ENCODE measurements at places on chromosomes 7 and 10.

DNA sequence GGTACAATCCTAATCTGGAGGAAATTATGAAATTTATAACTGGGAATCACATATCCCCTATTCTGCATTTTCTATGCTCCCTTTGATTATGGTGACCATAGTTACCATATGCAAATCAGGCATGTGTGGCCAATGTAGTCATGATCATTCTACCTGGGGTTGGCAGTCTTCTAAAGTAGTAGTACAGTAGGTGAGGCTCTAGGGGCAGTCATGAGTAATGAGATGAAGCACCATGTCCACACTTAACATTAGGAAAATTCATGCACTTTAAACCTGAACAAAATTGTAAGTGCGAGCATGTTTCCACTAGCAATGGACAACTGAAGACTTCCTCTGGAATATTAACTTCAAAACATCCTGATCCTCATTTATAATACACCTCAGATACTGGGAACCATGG, 545.9 kb downstream of the SUGCT start:
- no peak for DNase-seq

DNA sequence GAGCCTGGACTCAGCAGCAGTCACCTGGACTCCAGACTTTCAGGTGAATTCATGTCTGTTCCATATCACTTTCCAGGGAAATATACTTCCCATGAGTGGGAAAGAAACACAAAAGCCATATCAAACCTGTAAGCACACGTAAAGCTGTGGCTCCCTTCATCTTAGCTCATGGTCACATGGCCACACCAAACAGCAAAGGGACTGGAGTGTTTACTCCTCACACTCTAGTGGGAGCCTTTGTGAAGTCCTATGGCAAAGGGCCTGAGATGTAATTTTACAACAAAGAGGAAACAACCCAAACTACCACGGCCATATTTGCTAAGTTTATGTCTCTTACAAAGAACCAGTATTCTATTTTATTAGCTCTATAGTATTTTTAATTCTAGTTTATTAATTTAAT, 16.3 kb downstream of the SFTPA1 start:
- no peak for DNase-seq

DNA sequence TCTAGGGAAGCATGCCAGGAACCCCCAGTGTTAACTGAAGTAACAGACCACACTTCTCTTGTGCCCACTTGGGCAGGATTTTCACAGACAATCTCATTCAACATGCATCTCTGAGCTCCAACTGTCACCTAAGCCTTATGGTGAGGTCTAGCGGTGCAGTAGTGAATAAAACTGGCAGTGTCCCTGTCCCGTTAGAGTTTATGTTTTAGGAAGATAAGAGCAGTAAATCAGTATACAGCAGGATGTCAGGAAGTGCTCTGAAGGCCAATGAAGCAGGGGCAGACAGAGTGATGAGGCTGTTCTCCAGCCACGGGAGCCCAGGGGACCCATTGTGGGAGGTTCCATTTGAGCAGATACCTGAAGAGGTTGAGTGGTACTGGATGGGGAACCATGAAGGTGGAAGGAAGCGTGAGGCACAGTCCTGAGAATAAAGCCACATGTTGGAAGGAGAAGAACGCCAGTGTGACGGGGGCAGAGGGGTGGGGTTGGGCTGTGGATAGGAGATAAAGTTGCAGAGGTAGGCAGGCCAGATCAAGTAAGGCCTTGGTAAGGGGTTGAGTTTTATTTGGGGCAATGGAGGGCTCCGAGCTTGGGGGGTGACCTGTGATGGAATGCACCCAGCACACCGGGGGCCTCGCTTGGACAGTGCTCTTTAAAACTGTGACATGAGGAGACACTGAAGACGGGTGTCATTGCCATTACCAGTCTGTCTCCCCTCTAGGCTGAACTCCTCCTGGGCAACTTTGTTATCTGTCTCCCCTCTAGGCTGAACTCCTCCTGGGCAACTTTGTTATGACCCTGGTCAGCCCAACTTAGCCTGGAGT, 6.6 kb downstream of the GDF10 start:
- no peak for DNase-seq

- DNase-seq = no peak
Observed at GRCh38 chr7:4683043-4683883, 1.2 kb downstream of the FOXK1 start.

GRCh38 chr10:60654813-60655464, 123.3 kb upstream of the CDK1 start:
- no peak for DNase-seq

DNA sequence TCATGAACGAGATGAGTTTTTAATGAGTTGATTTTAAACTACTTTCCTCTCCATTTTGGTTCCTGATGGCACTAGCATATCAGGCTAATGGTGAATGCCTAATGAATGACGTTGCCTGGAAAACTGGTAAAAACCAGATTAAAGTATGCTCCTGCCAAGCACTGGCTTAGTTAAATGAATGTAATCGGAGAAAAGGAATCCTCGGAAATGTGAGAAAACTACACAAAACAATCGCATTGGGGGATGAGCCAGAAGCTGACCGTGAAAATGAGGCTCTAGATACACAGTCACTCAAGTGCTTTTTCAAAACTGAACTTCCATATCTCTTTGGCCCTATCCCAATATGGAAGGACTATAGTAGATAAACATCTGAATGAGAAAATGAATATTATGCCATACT, 153.8 kb upstream of the COL1A2 start:
- no peak for DNase-seq

GRCh38 chr7:47338026-47338425, 243.9 kb downstream of the TNS3 start:
- DNase-seq = no peak

- DNase-seq = no peak
Observed at GRCh38 chr7:23907012-23907411, 197.0 kb downstream of the STK31 start.

DNA sequence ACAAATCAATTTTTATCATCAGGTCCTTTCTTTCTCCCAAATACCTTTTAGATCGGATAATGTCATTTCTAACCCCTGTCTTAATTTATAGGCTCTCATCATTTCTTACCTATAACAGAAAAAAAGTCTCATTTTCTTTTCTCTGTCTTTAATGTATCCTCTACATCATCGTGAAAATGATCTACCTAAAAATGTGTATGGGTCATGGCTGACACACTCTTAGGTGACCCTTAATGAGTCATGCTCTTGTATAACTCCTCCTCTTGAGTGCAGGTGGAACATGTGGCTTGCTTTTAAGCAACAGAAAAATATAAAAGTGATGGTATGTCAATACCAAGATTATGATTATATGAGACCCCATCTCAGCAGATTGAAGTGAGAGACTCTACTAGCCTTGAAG, 139.4 kb downstream of the SEMA3C start:
- DNase-seq = no peak

DNA sequence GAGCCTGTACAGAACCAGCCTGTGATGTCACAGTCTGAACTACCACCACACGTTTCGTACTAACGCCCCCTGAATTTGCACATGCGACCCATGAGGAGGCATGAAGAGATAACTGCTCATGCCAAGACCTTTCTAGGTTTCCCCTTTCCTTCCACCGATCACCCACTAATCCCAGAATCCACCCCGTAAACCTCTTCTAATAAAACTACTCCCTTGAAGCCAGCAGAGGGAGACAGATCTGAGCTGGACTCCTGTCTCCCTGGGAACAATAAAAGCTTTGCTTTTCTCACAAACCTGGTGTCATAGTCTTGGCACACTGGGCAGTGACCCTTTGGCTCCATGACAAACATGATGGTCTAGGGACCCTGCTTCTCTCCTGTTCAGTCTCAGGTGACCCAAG, 144.5 kb downstream of the FRMD4A start:
- no peak for DNase-seq

- no peak for DNase-seq
Observed at GRCh38 chr7:92631850-92632487, 41.8 kb upstream of the FAM133B start.

GRCh38 chr10:77771851-77772250, 134.2 kb upstream of the KCNMA1 start:
- no peak for DNase-seq

GRCh38 chr10:26738301-26738911, 40.9 kb downstream of the PDSS1 start:
- DNase-seq = no peak

- no peak for DNase-seq
Observed at GRCh38 chr10:65470986-65471385, 1454.8 kb upstream of the LRRTM3 start.

GRCh38 chr7:143299840-143300239, 11.7 kb downstream of the CASP2 start:
- DNase-seq = no peak

DNA sequence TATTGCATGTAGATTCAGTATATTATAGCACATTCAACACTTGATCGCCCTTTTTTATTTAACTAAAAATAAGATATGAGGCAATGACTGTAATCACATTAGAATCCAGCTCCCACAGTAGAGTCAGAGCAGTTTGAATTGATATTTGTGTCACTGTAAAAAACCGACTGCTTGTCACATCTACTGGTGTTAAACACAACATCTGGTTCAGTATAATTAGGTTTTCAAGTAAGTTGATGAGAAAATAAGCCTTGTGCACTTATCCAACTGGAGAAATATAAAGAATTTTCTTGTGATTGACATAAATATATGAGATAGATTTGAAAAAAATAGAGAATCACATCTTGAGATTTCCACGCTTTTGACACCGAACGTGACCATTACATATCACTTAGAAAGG, 69.0 kb downstream of the CHRM2 start:
- no peak for DNase-seq

- DNase-seq = no peak
Observed at GRCh38 chr10:6033954-6034353, 28.2 kb downstream of the IL2RA start.

GRCh38 chr10:42962110-42962901, 114.6 kb upstream of the RET start:
- no peak for DNase-seq

GRCh38 chr7:1211611-1212010, 21.1 kb upstream of the UNCX start:
- no peak for DNase-seq

- no peak for DNase-seq
Observed at GRCh38 chr7:102152672-102153598, 133.7 kb upstream of the SH2B2 start.

DNA sequence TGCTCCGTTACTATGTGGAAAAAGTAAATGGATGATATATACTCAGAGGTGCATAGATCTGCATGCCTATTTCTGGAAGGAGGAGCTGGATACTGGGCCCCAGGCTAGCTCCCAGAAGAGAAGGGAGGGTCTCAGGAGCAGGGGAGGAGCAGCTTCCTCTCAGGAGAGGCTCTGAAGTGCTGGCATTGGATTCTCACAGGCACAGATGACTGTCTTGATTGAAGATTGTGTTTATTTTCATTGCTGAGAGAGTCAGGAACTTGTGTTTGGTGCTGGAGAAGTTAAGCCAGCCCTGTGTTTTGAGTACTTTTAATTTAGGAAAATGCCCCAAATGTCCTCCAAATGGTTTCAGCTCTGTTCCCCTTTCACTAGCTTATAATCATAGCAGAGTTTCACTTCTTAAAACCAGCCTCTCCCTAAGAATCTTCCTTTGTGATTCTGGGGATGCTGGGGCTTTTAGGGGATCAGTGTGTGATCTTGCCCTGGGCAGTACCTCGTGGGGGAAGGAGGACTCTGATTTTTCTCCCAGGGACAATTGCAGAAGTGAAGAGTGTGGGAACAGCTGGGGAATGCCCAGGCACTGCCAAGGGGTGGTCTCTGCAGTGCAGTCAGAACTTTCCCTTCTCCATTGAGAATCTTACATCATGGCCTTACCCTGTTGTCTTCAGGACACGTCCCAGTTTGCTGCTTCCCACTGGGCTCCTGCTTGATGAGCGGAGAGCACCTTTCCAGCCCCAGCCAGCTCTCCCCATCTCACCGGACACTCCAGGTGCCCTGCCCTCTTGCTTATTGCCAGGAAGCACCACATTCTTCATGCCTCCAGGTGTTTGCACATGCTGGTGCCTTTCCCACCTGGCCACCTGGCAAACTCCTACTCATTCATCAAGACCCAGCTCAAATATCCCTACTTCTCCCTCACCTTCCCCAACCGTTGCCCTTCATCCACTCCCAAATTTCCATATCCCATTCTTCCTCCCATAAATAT, 102.8 kb downstream of the ARHGAP22 start:
- DNase-seq = no peak

- no peak for DNase-seq
Observed at GRCh38 chr10:110410329-110411046, 87.2 kb upstream of the DUSP5 start.

GRCh38 chr10:33556620-33557019, 222.2 kb upstream of the NRP1 start:
- no peak for DNase-seq

- DNase-seq = no peak
Observed at GRCh38 chr10:80290474-80291220, 1.2 kb upstream of the MAT1A start.

GRCh38 chr10:49278497-49278981, 20.4 kb upstream of the C10orf71 start:
- no peak for DNase-seq

DNA sequence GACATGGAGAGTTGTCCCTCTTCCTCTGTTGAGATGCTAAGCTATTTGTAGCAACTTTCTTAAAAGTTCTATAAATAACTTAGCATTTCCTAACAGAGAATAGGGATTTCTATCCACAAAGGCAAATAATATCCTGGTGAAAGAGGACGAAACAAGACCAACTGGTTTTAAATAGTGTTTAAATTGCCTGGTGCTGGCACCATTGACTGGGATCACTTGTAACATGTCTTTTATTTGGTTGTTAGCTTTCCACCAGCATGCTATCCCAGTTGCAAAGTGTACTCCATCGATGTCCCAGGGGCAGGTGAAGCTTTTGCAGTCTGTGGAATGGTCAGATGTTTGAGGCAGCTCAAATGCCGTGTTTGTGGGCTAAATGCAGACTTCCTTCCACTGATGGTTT, 3.7 kb downstream of the SUFU start:
- DNase-seq = no peak

DNA sequence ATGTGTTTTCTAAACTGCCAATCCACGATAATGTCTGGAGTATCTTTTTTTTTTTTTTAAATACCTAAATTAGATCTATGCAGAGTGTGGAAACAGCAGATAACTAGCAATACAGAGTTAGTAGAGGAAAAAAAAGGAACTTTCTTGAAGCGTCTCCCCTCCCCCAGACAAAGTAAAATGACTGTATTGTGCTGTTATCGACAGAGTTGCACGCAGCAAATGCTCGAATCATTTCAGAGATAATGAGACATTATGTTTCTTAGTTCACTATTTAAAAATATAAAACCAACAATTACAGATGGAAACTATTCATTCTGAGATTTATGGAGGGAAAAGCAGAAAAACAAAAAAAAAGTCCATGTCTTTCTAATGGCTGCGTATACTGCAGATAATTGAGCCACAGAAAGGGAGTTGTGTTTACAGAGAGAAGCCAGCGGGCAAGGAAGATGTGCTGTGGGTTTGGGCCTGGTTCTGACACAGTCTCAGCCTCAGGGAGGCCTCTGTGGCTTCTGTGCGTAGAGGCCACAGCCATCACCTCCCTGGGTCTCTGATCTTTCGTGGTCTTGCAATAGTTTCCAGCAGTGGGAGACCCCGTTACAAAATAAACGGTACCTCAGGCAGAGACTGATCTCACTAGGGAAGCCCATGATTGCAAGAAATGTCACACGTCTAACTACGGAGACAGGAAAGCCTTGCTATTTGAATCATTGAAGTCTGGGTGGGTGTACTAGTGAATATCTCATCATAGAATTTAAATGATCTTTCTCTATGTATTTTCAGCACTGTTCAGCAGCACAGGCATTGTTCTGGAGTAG, 19.1 kb upstream of the KLF6 start:
- DNase-seq = no peak

- DNase-seq = no peak
Observed at GRCh38 chr7:97003262-97004246, 1.8 kb upstream of the DLX6 start.

Data from NCI-H1105 (cell line).